ENCODE measurements at places on chromosomes 5 and 9.

DNA sequence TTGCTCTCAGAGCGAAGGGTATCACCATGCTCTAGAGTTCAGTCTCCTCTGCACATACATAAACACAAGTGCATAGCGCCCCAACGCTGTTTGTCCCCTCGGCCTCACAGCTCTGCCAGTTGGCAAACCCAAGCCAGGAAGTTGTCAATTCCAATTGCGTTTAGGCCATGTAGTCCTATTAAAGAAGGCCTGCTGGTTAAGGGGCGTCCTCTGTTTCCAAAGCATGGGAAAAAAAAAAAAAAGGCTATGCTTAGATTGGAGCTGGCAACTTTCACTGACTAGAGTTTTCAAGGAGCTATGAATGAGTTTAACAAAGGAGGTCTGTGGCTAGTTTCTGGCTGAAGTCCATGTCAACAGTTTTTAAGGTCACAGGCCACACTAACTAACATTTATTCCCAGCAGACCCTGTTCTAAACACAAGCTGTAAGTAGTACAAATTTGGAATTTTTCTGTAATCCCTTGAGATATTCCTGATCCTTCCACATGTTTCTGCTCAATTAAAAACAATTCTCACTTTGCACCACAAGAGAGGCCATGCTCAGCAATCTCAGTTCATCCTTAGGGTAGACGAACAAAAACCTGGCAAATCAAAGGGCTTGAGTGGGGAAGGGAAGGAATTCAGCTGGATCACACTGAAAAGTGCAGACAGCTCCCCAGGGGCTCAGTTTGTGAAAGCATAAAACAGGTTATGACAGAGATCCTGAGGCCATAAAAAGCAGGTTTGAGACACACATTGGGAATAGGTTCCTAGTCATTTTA, 187.7 kb downstream of the DENND1A start:
- no peak for DNase-seq

DNA sequence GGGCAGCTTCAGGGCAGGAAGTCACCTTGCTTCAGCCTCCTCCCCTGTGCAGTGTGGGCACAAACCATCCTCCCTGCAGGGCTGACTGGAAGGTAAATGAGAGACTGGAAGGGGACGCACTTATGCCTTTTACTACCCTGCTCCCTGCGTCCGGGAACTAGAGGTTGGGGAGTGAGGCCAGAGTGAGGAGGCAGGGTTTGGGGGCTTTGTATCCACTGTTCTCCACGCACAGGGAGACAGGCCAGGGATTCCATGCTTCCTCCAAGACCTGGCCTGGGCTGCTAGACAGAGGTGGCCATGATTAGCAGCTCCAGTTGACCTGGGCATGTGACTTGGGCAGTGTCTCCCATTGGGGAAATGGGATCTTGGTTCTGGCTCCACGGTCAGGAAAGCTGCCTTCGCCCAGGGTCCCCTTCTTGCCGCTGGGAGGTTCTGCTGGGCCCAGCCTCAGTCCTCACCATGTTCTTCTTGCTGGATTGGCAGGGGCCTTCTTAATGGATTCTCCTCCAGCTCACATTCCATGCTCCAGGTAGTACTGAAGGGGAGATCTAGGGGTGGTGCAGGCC, 37.0 kb upstream of the PSD2 start:
- no peak for DNase-seq

GRCh38 chr9:89274838-89275237, 36.2 kb upstream of the CKS2 start:
- no peak for DNase-seq

GRCh38 chr5:6046296-6046967, 331.9 kb downstream of the MED10 start:
- DNase-seq, result no peak

DNA sequence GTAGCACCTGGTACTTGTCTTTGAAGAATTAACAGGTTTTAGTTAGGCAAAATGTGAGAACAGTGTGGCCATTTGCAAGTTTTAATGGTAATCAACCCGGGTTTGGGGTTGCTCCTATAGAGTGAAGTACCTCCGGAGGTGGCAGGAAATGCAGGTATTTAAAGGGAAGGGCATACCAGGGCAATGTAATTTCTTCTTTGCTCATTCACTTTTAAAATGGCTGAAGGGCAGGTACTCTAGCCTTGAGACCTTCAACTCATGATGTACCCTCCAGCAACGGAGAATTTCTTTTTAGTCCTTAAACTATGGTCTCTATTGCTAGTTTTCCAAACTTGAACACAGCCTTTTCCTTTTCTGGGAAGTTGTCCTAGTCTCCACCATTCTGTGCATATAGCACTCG, 1.3 kb upstream of the HSPA4 start:
- DNase-seq, result no peak

- no peak for DNase-seq
Measured at GRCh38 chr5:65163698-65164097, 318.0 kb downstream of the ADAMTS6 start.

- DNase-seq, result no peak
Measured at GRCh38 chr5:74386571-74387334, 253.8 kb downstream of the ENC1 start.

DNA sequence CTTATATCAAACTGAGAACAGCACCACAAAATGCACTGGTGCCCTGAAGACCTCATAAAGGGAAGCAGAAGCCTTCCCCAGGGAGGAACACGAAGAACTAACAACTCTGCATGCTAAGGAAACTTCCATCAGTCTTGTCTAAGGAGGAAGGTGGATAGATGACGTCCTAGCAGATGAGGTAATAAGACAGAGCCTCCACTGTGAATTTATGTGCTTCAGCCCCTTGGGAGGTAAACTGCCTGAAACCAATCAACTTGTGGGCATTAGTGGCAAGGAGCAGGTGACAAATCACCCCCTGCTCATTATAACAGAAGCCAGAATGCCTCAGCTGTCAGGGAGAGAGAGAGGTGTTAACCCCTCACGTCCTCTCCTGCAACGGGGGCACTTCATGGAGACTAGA, 48.9 kb upstream of the SPIN1 start:
- DNase-seq, result no peak

GRCh38 chr5:125065741-125066140, 319.3 kb upstream of the ZNF608 start:
- no peak for DNase-seq

- DNase-seq, result no peak
Measured at GRCh38 chr5:38468202-38468673, 88.2 kb downstream of the LIFR start.

- no peak for DNase-seq
Measured at GRCh38 chr5:38105231-38105570, 153.2 kb upstream of the EGFLAM start.

- DNase-seq, result no peak
Measured at GRCh38 chr5:134509308-134510040, 16.0 kb upstream of the JADE2 start.

DNA sequence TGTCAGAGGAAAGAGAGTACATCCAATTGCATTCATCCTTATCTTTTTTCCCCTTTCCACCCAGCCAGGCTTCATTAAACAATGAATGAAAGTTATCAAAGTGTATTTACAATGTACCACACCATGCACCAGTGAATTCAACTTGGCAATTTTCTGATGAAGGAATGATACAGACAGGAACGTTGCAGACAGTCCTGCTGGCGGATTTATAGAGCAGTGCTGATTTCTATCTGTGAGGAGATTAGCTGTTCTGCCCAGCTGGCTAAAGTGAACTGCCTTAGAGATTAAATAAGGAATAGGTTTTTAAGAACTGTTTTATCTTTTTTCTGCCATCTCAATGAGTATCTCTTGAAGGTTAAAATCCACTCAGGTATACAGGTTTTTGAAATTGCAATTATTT, 403.9 kb downstream of the CDH18 start:
- no peak for DNase-seq

Measured in T-helper 9 cell (primary cell).